ENCODE measurements at places on chromosomes 1 and 21. TPM values are rescaled to one million over a fixed set of nuclear protein-coding genes. Genes with fewer than 3 reads are reported as not detected.

Gene MTARC1
- total RNA-seq, result 0.75 TPM

Gene USP24
- 82.9 TPM for total RNA-seq

Gene ARHGEF16
- not detected for total RNA-seq

Gene ACTA1
- total RNA-seq, result not detected

Gene AK5
- 2.7 TPM for total RNA-seq

Gene C1QA
- total RNA-seq, result not detected

Gene FAM163A
- total RNA-seq, result 0.10 TPM

Gene NECTIN4
- total RNA-seq, result not detected

Gene SPRR2B
- total RNA-seq, result not detected

Gene CRP
- total RNA-seq, result not detected

Gene CFAP74
- total RNA-seq, result not detected

Gene LCA5L
- not detected for total RNA-seq

Gene GREM2
- 8.5 TPM for total RNA-seq

Gene OR6Y1
- total RNA-seq, result not detected

Gene CNIH3
- 2.8 TPM for total RNA-seq

Gene ADGRL4
- total RNA-seq, result not detected

Gene SYT11
- 27.0 TPM for total RNA-seq

GRCh38 chr1:181152892-181153633, 64.6 kb downstream of the IER5 start:
- no peak overlapping the region for H3K4me3 ChIP-seq
- peaks cover 43% of the 10 kb centered on the region for H3K4me1 ChIP-seq
- H3K27me3 ChIP-seq, result no peaks in the 10 kb centered on the region

DNA sequence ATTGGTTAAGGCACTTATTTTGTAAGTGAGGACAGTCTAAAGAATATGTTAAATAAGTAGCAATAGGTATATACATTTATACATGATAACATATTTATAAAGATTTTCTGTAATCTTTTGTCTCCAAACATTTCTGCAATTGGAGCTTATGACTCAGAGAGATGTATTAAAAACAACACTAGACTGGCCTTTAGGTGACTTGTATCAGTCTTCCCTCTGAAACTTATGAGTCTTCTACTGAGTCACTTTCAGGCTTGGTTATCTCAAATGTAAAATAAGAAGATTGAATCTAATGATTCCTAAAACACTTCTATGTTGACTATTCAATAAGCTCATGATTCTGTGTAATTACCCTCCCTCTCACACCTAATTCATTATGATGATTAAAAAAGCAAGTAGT, 672.6 kb upstream of the NEGR1 start:
- H3K36me3 ChIP-seq, result no peaks in the 10 kb centered on the region
- DNase-seq, result no peak
- no peaks in the 10 kb centered on the region for H3K27me3 ChIP-seq

- no peak for DNase-seq
- no peak overlapping the region for H3K27ac ChIP-seq
- H3K4me3 ChIP-seq, result no peak overlapping the region
- H3K36me3 ChIP-seq, result no peaks in the 10 kb centered on the region
- H3K27me3 ChIP-seq, result no peaks in the 10 kb centered on the region
Observed at GRCh38 chr1:211320980-211321379, 5.7 kb upstream of the TRAF5 start.

DNA sequence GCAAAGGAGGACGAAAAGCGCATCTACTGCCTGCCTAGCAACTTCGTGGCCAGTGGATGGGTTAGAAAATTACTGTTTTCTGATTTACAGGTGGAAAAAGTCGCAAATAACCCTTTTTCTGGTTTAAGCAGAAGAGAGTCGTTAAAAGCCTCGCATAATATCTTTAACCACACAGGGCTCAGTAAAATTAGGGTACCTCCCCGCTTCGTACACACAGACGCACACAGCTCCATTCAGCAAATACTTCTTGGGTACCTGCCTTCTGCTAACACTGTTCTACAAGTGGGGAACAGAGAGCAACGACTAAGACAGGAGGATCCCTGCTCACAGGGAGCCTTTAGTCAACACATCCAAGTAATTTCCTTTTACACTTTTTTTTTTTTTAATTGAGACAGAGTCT, 704 bp downstream of the ALG6 start:
- no peak for DNase-seq
- peaks cover 7% of the 10 kb centered on the region for H3K27me3 ChIP-seq
- peaks cover 28% of the 10 kb centered on the region for H3K4me1 ChIP-seq
- peak overlapping the region; percentile 85 for H3K27ac ChIP-seq

- H3K4me3 ChIP-seq, result no peak overlapping the region
- no peak overlapping the region for H3K27ac ChIP-seq
- no peak for DNase-seq
- no peaks in the 10 kb centered on the region for H3K4me1 ChIP-seq
- no peaks in the 10 kb centered on the region for H3K36me3 ChIP-seq
Observed at GRCh38 chr1:81619156-81619555, 181.6 kb upstream of the ADGRL2 start.

- H3K27me3 ChIP-seq, result peaks cover 9% of the 10 kb centered on the region
- H3K27ac ChIP-seq, result peak overlapping the region; percentile 80
- no peak for DNase-seq
Observed at GRCh38 chr1:1177452-1178206, 3.9 kb downstream of the TTLL10 start.

DNA sequence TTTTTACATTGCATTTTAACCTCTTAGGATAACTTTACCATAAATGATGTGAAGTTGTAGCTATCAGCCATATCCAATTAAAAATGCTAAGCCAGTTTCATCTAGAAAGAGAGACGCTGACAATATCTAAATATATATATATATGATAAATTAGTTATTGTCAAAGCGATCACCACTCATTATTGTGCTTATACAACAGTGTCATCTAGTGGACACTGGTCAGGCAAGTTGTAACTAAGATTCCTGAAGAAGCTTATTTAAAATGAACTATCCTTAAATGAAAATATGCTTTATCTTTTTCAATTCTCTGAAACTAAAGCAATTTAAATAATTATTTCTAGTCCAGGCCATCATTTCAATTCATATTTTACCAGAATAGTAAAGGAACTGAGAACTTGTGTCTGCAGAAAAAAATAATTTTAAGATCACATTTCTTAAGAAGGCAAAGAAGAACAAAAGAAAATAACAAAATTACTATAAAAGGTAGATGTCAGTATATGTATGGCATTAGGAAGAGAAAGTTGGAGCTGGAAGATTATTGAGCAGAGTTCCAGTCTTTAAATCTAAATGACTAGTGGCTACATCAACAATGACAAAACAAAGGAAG, 193.3 kb upstream of the SNX7 start:
- H3K36me3 ChIP-seq, result no peaks in the 10 kb centered on the region
- DNase-seq, result no peak

- no peaks in the 10 kb centered on the region for H3K27me3 ChIP-seq
- no peaks in the 10 kb centered on the region for H3K4me1 ChIP-seq
- peaks cover 2% of the 10 kb centered on the region for H3K36me3 ChIP-seq
- no peak for DNase-seq
- H3K4me3 ChIP-seq, result no peak overlapping the region
- H3K27ac ChIP-seq, result no peak overlapping the region
Observed at GRCh38 chr1:74429580-74429979, 82.8 kb downstream of the LRRC53 start.

DNA sequence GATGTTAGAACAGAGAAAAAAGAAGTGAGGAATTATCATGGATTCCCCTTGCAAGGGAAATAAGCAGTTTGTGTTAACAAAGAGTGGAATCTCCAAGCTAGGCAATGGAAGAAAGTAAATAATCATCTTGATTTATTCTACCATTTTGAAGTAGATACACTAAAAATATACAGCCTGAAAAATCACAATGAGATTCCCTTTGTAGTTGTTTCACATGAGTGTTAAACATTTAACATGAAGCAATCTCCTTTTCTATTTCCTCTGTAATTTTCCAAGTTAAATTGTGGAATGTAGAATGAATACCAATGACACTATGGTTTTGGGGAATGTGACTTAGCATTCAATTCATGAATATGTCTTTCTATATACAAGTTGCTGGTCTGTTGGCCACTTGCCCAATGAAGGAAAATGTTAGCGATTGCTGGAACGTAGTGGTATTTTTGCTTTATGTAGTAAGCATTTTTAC, 5.7 kb downstream of the TGFB2 start:
- DNase-seq, result no peak
- peak overlapping the region; percentile 85 for H3K27ac ChIP-seq
- H3K4me1 ChIP-seq, result peaks cover 40% of the 10 kb centered on the region
- H3K27me3 ChIP-seq, result peaks cover 21% of the 10 kb centered on the region
- peak overlapping the region; percentile 81 for H3K4me3 ChIP-seq

GRCh38 chr1:171196351-171196750, 11.3 kb downstream of the FMO2 start:
- no peak overlapping the region for H3K4me3 ChIP-seq
- no peak overlapping the region for H3K27ac ChIP-seq
- H3K27me3 ChIP-seq, result peaks cover 15% of the 10 kb centered on the region
- no peaks in the 10 kb centered on the region for H3K36me3 ChIP-seq
- H3K4me1 ChIP-seq, result no peaks in the 10 kb centered on the region

DNA sequence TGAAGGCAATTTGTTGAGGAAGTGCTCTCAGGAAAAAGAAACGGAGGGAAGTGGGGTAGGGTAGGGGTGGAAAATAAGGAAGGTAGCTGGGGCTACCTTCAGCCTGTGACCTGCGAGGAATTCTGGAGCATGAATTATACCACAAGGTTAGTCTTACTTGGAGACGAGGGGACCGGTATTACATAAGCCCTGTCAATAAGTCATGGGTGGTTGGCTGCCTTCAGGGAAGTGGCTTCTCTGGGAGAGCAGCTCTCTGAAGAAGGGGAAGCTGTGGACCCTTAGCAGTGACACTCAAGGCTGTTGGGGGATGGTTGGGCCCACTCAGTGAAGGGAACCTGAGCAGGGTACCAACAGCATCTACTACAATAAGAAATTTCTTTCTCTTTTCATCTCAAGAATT, 111.3 kb downstream of the TNFSF18 start:
- DNase-seq, result no peak
- no peak overlapping the region for H3K4me3 ChIP-seq
- no peaks in the 10 kb centered on the region for H3K36me3 ChIP-seq
- no peaks in the 10 kb centered on the region for H3K27me3 ChIP-seq
- no peak overlapping the region for H3K27ac ChIP-seq

GRCh38 chr1:182927693-182928433, 25.1 kb downstream of the SHCBP1L start:
- H3K4me3 ChIP-seq, result no peak overlapping the region
- no peaks in the 10 kb centered on the region for H3K36me3 ChIP-seq
- H3K4me1 ChIP-seq, result peaks cover 2% of the 10 kb centered on the region
- no peak for DNase-seq
- no peak overlapping the region for H3K27ac ChIP-seq
- H3K27me3 ChIP-seq, result peaks cover 24% of the 10 kb centered on the region

GRCh38 chr21:16262091-16262490, 532.3 kb downstream of the USP25 start:
- no peaks in the 10 kb centered on the region for H3K4me1 ChIP-seq
- H3K27ac ChIP-seq, result no peak overlapping the region
- no peak overlapping the region for H3K4me3 ChIP-seq
- no peaks in the 10 kb centered on the region for H3K27me3 ChIP-seq
- no peak for DNase-seq
- no peaks in the 10 kb centered on the region for H3K36me3 ChIP-seq

DNA sequence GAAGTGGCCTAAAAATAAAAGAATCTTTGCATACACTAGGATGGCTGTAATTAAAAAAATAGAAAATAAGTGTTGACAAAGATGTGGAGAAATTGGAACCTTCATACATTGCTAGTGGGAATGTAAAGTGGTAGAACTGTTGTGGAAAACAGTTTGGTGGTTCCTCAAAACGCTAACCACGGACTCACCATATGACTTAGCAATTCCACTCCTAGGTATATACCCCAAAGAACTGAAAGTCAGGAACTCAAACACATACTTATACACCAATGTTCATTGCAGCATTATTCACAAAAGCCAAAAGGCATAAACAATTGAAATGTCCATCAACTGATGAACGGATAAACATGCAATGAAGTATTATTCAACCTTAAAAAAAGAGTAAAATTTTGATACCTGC, 10.8 kb upstream of the HMGCL start:
- no peak for DNase-seq
- no peaks in the 10 kb centered on the region for H3K27me3 ChIP-seq
- no peak overlapping the region for H3K27ac ChIP-seq
- H3K4me1 ChIP-seq, result peaks cover 10% of the 10 kb centered on the region
- no peaks in the 10 kb centered on the region for H3K36me3 ChIP-seq

DNA sequence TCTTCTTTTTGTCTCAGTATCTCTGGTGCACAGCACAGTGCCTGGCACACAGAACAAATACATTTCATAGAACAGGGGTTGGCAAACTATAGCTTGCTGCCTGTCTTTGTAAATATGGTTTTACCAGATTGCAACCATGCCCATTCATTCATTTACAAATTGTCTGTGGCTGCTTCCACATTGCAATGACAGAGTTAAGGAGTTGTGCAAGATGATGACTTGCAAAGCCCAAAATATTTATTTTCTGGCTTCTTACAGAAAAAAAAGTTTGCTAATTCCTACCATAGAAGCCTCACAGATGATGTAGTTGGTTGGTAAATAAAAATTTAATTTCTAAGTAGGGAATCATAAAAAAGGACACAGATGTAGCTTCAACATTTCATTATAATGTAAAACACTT, 11.2 kb upstream of the HMGB4 start:
- no peak overlapping the region for H3K4me3 ChIP-seq
- H3K4me1 ChIP-seq, result no peaks in the 10 kb centered on the region

DNA sequence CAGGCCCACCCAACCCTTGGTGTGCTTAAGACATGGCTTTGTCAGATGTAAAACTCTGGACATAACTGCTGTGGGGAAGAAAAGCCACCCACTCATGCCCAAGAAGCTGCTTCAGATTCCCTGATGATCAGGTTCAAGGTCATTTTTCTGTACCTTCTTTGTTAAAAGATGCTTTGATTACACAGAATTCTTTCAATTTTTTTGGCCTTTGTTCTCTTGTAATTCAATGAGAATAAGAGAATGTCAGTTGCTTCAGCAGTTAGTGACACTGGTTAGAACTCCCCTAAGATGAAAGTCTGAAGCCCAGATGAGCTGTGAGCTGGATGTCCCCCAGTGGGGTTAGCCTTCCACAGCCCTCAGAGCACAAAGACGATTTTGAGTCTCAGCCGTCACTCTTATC, 152.7 kb downstream of the CHRM3 start:
- no peaks in the 10 kb centered on the region for H3K4me1 ChIP-seq
- no peak overlapping the region for H3K4me3 ChIP-seq
- H3K36me3 ChIP-seq, result no peaks in the 10 kb centered on the region
- H3K27me3 ChIP-seq, result no peaks in the 10 kb centered on the region

GRCh38 chr1:225378880-225379279, 49.0 kb downstream of the LBR start:
- H3K4me3 ChIP-seq, result no peak overlapping the region
- no peaks in the 10 kb centered on the region for H3K36me3 ChIP-seq
- no peak overlapping the region for H3K27ac ChIP-seq
- no peak for DNase-seq
- peaks cover 2% of the 10 kb centered on the region for H3K4me1 ChIP-seq

DNA sequence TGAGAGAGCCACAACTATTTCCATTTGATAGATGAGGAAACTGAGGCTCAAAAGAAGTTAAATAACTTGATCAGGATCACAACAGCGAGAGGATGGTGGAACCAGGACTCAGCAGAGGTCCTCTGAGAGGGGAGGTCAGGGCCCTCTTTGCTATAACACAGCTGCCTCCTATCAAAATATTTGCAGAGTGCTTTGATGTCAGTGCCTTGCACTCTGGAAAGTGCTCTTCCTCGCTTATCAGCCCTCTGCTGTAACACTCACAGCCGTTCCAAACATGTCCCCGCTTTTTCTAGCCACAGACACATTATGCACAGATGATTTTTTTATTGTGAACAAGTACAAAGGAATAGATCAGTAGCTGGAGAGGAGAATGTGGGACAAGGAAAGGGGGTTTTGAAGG, 71.8 kb upstream of the ARHGAP29 start:
- no peaks in the 10 kb centered on the region for H3K36me3 ChIP-seq
- no peak for DNase-seq
- no peaks in the 10 kb centered on the region for H3K4me1 ChIP-seq
- no peak overlapping the region for H3K27ac ChIP-seq
- no peak overlapping the region for H3K4me3 ChIP-seq

All from T-helper 17 cell (primary cell).